NK-92 treated with Interleukin-12 subunit alpha and Interleukin-12 subunit beta, amount 100 ng/mL, for 24 hours (cell line): ENCODE measurements at places on chromosomes 3 and 15.

DNA sequence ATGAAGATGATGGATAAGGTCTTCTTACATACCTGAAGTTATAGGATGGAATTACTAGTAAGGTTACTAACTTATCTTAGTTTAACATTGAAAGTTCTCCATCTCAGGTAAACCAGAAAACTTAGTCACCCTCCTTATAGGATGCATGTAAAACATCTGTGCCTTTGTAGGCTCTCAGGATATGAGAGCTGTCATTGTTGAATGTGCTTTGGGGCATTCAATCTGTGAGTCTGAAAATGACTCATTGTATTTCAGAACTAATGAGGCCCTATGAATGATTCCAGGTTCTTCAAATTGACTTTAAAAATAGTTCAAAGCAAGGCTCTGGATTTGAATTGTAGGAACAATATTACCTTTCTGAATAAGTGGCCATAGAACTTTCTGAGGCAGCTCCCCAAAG lies 237.7 kb upstream of the AZI2 start:
- no peak for DNase-seq

DNA sequence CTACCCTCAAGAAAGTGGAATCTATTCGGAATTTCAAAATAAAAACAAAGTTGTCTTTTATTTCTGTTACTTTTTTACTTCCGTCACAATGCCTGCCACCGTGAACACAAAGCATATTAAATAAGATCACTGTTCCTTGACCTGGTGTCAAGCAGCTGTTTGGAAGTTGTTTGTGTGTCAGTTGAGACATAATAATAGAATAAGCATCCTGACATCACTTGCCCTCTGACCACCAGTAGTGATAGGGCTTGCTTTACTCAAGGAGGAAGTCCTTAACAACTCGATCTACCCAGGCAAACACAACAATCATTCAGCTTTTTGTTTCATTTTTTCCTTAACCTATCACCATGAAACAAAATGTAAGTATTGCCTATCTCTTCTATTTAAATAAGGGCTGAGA lies 454.4 kb upstream of the RASGRP1 start:
- DNase-seq, result no peak

DNA sequence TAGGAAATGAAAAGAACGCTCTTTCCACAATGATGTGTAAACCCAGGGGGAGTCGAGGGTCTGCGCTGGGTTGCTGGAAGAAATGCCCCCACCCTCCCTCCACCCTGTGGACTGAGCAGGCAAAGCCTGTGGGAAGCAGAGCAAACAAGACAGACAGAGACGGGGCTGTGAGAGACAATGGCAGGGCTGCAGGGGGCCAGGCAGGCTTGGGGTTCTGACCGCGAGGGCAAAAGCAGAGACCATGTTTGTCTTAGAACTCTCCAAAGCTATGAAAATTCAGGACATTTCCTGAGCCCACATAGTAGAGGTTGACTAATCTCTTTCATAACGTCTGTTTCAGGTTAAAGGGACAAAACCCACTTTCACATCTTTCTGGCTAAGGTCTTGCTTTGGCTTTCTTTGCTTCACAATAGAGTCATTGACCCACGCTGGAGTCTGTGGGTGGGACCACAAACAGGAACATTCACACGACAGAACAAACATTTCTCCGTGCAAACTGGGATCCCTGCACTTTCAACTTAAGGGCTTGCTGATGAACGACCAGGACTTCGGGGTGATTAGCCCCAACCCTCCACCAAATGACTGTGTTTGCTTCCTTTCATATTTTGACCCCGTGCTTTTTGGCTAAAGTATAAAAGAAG lies 156.0 kb upstream of the TPM1 start:
- no peak for DNase-seq

DNA sequence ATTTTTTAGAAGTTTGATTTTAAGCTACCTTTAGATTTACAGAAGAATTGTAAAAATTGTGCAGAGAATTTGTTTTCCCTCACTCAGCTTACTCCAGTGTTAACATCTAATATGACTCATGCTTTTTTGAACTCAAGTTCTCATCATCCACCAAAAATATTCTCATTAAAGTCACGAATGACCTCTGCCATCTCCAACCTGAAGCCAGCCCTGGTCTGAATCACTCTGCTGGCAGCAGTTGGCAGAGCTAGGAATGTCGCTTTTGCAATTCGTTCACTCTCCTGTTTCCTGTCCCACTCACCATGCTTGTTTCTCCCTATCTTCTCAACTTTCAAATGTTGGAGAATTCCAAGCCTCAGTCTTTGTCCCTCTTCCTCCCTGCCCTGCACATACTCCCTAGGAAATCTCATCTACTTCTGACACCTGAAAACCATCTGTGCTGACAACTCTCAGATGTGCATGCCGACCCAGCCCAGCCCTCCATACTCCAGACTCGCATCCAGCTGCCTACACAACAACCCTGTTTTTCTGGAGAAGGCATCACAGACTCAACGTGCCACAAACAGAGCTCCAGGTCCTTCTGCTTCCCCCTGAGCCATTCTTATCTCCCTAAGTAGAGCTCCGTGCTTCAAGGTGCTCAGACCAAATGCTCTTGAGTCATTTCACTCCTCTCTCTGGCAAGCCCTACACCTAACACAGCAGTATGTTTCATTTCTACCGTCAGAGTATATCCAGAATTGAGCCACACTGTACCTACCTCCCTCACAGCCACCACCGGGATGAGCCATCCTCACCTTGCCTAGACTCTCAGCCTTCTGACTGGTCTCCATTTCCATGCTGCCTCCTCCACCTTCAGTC lies 24.9 kb downstream of the PRR23E start:
- DNase-seq, result no peak

DNA sequence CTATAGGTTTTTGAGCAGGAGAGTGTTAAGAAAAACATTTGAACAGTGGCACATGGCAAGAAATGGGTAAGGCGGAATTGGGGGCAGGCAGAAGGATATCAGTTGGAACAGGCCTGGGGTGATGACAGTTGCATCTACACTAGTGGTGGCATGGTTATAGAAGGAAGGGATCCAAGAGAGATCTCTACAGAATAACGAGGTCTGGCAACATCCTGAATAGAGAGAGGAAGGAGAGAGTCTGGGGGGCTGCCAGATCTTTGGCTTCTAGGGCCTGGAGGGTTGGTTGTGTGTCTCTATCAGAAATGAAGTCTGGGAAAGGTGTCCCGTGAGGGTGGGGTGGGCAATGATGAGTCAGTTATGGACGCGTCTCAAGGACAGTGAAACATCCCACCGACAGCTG lies 26.3 kb downstream of the FSTL1 start:
- DNase-seq, result no peak

DNA sequence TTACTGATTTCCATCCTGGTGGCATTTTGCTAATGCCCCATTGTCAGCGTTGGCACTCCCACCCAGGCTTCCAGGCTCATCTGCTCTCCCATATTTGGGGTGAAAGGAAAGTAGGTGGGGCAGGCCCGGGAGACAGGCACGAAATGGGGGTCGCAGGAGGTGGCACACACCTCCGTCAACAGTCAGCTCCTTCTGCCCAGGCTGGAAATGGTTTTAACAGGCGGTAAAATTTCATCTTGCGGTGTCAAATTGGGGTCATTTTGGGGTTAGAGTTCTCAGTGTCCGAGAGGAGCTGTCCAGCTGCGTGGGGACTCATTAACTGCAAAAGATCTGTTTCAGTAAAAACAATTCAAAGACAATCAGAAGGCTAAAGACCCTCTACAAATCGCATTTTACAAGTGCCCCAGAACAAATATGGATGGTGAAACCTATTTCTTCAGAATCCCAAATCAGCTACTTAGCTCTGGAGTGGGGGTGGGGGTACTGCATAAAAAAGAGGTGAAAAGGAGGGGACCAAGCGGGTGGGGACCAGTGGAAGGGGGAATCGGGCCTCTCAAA lies 4.2 kb upstream of the MEIS2 start:
- no peak for DNase-seq

DNA sequence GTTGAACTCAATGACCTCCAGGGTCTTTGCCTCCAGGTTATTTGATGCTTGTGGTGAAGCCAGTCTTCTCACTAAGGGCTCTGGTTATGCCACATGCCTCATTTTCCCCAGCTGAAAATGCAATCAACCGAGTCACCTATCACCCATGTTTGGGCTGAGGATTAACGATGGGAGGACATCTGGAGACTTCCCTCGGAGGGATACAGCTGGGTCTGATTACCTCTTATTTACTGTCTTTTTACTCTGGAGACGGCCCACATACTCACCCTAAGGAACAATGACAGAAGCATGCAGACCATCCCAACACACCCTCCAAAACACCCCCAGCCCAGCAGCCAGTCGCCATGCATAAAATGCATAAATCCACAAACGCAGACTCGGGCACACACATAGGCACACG lies 187.4 kb downstream of the OPA1 start:
- DNase-seq, result no peak

GRCh38 chr3:45088543-45089358 lies 57.4 kb downstream of the CDCP1 start:
- DNase-seq, result no peak
